ENCODE measurements at places on chromosomes 3 and 15.

DNA sequence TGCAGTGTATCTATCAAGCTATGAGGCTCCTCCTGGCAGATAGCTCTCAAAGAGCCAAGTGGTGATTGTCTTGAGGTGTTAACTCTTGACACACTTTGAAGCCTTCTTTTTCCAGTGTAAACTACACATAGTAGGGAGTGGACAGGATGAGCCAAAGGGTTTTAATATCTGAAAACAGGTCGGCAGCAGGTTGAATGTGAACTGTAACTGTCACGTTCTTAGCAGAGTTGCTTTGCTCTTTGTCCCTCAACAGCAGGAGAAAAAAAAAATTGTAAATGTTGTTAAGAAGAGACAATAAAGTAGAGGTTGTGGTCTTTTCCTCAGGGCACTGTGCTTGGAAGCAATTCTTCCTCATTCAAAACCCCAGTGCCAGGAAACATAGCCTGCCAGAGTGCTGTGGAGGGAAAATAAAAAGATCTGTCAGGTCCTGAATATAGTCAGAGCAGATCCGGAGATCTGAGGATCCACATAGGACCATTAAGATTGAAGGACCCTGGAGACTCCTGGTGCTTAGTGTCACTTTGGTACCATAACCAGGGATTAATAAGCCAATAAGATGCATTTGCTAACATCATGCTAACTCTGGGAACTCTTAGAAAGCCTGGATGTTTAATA, 229.7 kb downstream of the NAALADL2 start:
- no peak for DNase-seq

DNA sequence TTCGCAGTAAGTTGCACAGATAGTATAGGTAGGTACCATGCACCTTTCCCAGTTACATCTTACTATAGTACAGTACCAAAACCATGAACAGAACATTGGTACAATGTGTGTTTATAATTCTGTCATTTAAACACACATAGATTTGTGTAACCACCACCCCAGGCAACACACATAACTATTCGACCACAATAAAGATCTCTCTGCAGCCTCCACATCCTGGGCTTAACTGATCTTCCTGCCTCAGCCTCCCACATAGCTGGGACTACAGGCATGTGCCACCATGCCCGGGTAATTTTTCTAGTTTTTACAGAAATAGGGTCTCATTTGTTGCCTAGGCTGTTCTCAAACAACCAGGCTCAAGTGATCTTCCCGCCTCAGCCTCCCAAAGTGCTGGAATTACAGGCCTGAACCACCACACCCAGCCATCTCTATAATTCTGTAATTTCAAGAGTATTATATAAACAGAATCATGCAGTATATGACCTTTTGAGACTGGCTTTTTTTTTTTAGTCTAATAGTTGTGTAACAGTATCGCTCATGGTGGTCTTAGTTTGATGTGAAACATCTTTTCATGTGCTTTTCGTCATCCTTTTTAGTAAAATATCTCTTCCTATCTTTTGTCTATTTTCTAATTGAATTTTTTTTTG, 13.3 kb upstream of the TMF1 start:
- DNase-seq, result no peak

GRCh38 chr15:89630974-89631901, 24.0 kb downstream of the KIF7 start:
- no peak for DNase-seq

GRCh38 chr15:63860155-63860554, 26.4 kb upstream of the HERC1 start:
- DNase-seq, result no peak

- DNase-seq, result no peak
These were observed 73.8 kb downstream of the TLE3 start for GRCh38 chr15:70023769-70024491.

DNA sequence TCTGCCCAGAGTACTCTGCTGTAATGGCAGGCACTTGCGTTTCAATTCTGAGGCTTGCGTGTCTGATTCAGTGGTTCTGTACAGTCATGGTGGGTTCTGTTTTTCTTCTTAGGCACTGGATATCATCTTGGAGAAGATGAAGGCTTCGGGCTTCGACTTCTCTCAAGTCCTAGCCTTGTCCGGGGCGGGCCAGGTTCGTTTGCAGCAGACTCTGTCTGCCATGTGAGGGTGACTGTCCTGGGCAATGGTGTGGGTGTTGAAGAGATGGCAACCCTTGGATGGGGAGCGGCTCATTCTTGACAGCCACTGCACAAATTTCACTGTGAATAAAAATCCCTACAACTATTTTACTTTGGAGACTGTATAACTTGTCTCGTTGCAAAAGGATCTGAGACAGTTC, 16.2 kb downstream of the XYLB start:
- DNase-seq, result no peak

Measured in NCI-H146 (cell line).